ENCODE measurements at places on chromosomes 12 and 14.

DNA sequence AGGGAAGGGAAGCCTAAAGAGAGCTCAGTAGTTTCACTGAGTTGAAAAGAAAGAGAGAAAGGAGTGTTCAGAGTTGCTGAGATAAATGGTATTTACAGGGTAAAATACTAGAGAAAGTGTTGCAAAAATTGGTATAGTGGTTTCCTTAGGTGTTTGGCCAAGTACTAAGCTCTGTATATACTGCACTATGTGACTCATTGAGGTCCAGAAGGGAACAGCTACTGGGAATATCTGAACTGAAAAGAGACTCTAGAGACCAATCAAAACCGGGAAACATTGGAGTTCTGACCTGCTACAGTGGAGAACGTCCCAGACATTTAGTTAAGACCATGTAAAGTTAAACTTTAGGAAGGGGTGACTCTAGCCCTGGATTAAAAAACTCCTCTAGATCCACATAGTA is 42.7 kb upstream of the ALX1 start:
- DNase-seq, result no peak

GRCh38 chr14:100586153-100586402 is 1.1 kb downstream of the BEGAIN start:
- no peak for DNase-seq

DNA sequence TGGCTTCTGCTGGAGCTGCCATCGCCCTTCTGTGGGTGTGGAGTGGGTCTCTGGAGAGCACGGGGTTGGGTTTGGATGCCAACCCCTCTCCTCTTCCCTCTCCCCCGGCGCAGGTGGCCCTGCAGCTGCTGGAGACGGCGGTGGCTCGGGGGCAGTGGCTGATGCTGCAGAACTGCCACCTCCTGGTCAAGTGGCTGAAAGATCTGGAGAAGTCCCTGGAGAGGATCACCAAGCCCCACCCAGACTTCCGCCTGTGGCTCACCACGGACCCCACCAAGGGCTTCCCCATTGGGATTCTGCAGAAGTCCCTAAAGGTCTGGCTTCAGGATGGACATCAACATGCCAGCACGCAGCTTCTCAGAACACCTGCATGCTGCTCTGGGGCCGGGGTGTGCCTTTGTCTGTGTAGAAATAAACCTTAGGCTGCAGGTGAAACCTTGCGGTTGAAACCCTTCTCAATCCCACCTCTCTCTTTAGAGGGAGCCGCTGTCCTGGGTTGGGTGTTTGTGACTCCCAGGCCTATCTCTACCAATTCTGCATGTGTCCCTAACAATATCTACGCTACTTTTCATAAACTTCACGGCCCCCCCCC is 44.3 kb downstream of the CCDC92 start:
- no peak for DNase-seq

GRCh38 chr12:107884769-107885694 is 110.5 kb downstream of the ASCL4 start:
- peak; percentile 61 for DNase-seq

GRCh38 chr14:102751088-102751487 is 26.2 kb upstream of the TRAF3 start:
- DNase-seq, result no peak

DNA sequence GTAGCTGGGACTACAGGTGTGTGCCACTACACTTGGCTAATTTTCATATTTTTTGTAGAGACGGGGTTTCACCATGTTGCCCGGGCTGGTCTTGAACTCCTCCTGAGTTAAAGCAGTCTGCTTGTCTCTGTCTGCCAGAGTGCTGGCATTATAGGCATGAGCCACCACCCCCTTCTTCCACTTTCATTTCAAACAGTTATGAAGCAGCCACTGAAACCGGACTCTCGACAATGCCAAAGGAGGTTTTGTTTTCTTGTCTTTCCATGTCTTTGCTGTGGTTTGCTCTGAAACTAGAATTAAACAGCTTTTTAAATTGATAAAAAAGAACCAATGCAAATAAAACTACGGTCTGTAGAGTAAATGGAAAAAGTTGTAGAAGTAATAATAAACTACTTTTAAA is 30.4 kb downstream of the RAP1B start:
- DNase-seq, result peak; percentile 73

DNA sequence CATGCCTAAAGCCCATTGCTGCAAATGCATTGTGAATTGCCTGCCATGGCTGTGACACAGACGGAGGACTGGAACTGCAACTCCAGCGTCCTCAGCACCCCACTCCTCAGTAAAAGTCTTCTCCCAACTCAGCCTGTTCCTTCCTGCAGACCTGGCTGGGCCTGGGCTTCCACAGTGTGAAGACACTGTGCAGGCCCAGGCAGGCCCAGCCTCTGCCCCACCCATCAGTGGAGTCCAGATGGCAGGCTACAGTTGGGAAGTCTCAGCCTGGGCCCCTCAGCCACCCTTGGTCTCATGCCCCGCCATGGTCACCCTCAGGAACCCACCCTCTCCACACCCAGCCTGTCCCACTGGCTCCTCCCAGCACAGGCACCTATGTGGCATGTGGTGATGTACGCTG is 22.0 kb downstream of the VSX2 start:
- DNase-seq, result no peak

DNA sequence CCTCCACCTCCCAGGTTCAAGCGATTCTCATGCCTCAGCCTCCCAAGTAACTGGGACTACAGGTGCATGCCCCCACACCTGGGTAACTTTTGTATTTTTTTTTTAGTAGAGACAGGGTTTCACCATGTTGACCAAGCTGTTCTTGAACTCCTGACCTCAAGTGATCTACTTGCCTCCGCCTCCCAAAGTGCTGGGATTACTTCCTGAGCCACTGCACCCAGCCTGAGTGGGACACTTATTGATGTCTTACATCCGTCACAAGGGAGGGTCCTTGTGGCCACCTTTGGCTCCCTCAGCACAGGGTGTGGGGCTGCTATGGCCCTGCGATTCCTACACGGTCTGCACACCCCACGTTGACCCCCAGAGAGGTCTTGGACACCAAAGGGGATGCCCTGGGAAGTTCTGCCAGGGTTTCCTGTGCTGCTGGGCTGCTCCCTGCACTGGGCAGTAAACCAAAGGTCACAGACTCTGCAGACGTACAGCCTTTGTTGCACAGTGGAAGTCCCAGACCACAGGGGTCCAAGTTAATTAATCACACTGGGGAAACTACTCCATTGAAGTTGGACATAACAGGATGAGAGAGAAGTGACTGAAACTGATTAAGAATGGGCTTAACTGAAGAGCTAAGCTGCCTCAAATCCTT is 95.7 kb downstream of the SAMD4A start:
- DNase-seq, result no peak

DNA sequence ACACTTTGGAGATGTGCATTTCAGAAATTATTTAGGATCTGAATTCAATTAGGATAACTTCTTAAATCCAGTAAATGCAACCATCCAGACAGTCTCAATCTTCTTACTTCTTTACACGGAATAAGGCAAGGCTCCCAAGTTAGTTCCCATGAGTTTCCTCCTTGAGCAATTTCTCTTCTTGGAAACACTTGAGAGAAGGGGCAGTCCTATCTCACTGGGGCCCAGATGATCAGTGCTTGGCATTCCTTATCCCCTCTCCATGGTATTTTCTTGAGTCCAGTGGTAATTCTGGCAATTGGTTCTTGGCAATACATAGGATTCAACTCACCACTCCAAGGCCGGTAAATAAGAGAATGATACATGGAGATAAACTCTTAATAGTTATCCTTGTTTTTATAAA is 87.1 kb upstream of the PTHLH start:
- no peak for DNase-seq

GRCh38 chr14:77278461-77279230 is 7.6 kb upstream of the NGB start:
- no peak for DNase-seq

DNA sequence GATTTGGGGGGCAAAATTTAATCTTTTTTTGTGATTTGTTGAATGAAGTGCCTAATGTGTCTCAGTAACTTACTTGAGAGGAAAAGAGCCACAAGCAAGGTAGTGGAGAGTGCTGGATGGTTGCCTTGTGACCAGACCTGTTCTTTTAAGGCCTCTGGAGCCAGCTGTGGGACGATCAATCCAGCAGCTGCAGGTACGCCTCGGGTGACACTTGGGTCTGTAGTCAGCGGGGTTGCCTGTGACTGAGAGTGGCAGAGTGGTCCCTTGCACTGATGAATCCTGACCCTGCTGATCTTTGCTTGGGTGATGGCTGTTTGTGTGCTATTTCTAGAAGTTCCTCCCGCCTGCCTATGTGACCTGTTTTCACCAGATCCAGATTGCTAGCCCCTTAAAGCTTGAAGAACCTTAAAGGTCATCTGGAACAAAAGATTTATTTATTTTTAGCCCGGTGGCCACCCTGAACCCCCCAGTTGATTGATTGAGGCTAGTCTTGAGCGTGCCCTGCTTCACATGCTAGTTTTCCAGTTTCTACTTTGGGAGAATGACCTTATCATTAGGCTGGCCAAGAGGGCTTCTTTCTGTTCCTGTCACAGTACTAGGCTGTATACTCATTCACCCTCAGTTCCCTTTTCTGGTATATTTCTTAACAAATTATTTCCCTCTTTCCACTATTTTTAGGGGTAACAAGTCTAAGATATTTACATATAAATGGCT is 23.2 kb downstream of the PRKCH start:
- no peak for DNase-seq

GRCh38 chr12:96238336-96239047 is 44.3 kb downstream of the ELK3 start:
- DNase-seq, result no peak

GRCh38 chr14:23297611-23298277 is 4.9 kb downstream of the PPP1R3E start:
- no peak for DNase-seq

DNA sequence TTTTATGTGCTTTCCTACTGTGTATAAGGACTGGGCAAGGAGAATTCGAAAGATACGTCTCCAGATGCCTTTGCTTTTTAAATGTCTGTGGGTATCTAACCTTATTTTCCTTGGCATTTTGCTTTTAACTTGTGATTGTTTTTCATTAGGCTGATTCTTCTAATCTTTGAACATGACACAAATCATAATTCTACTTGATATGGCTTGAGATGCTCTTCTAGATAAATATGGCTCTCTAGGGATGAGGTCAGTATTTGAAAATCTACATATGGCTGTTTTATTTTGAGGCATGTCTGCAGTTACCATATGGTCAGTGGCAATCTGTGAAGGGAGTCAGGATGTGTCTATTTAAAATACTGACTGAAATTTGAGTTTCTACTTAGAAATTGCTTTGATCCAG is 139.2 kb downstream of the SLC2A13 start:
- DNase-seq, result no peak

DNA sequence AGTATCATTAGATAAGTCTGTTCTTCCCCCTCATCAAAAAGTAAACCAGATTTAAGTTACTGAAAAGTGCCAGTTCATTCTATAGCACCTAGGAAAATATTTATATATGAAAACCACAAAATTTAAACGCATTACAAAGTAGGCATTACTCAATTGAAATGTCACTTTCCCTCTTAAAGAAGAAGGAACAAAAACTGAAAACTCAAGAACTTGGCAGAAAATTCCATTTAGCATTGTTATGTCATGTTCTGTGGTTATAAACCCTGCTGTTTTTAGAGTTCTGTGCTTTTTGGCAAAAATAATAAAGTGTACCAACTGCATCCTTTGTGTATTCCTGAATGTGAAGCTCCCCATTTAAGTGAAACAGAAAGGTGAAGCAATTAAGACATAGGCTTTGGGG is 3.6 kb downstream of the FGD4 start:
- DNase-seq, result no peak
